ENCODE measurements at places on chromosomes 6 and 20.

- no peak for DNase-seq
Observed at GRCh38 chr6:35305117-35305516, 7.5 kb downstream of the DEF6 start.

GRCh38 chr20:39785252-39785917, 823.2 kb downstream of the DHX35 start:
- no peak for DNase-seq

DNA sequence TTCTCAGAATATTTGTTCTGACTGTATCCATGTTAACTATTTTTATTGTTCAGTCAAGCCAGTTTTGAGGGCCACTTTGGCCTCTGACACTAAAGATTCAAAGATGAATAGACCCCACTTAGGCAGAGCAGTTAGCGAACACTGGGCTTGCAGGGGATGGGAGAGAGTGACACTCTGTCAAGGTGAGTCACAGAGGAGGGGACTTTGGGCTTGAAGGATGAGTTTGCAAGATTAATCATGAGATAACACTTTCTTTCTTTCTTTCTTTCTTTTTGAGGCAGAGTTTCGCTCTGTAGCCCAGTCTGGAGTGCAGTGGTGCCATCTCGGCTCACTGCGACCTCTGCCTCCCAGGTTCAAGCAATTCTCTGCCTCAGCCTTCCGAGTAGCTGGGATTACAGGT, 46.4 kb downstream of the SPATA2 start:
- no peak for DNase-seq

- no peak for DNase-seq
Observed at GRCh38 chr6:110528101-110528929, 51.9 kb upstream of the SLC22A16 start.

- no peak for DNase-seq
Observed at GRCh38 chr6:105482227-105482844, 79.5 kb upstream of the PREP start.

DNA sequence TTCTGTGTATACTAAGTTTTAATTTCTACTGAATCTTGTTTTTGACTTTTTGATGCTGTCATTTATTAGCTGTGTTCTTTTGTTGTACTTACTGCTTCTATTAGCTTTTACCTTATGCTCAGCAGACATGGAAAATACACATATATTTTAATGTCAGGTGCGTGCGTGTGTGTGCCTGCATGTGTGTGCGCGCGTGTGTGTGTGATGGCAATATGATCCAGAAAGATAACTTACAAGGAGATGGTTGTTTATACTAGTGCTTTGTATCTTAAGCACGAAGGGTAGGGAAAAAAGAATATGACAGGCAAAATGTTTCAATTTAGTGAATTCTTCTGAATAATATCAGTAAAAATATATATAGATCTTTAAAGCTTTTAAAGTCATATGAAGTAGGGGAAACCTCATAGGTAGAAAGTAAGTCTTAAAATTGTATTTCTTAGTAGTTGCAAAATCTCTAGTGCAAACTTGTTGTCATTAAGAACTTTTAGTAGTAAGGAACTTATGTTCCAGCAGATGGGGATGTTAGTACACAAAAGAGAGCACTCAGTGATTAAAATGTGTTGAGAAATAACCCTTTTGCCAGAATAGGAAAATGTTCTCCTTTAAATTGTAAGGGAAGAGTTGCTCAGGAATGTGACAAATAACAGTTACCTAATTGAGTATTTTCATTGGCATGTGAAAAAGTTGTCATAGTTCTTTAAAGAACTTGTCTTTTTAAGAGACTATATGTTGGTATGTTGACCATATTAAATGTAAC, 13.2 kb downstream of the QKI start:
- DNase-seq, result no peak

- peak; percentile 24 for DNase-seq
Observed at GRCh38 chr6:17491416-17492142, 98.2 kb downstream of the CAP2 start.

GRCh38 chr6:73041051-73041450, 184.2 kb downstream of the KHDC1L start:
- DNase-seq, result no peak

- DNase-seq, result peak; percentile 73
Observed at GRCh38 chr20:43537921-43538877, 20.6 kb upstream of the SGK2 start.

- no peak for DNase-seq
Observed at GRCh38 chr6:43989581-43990146, 137.6 kb downstream of the MRPL14 start.

GRCh38 chr6:53306819-53307347, 41.9 kb downstream of the ELOVL5 start:
- DNase-seq, result no peak

GRCh38 chr6:36610041-36610955, 16.1 kb downstream of the SRSF3 start:
- peak; percentile 50 for DNase-seq

GRCh38 chr20:58402305-58402704, 13.3 kb downstream of the VAPB start:
- DNase-seq, result no peak

GRCh38 chr6:142055219-142055618, 77.5 kb upstream of the GJE1 start:
- no peak for DNase-seq

DNA sequence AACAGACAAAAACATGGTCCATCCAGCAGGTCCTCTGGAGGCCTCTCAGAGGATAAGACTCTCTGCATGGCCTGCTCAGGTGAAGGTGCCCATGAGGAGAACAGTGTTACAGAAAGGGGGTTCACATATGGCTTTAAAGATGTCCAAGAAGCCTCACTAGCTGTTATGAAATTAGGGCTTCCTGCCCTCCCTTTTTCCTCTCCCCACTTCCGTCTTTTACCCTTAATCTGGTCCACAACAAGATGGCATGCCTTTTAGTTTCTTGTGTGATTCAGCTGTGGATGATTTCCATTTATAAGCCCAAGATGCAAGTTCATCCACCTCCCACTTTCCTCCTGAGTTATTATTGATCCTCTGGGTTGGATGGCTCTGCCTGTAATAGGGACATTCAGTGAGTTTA, 14.0 kb downstream of the GCNT2 start:
- DNase-seq, result no peak

DNA sequence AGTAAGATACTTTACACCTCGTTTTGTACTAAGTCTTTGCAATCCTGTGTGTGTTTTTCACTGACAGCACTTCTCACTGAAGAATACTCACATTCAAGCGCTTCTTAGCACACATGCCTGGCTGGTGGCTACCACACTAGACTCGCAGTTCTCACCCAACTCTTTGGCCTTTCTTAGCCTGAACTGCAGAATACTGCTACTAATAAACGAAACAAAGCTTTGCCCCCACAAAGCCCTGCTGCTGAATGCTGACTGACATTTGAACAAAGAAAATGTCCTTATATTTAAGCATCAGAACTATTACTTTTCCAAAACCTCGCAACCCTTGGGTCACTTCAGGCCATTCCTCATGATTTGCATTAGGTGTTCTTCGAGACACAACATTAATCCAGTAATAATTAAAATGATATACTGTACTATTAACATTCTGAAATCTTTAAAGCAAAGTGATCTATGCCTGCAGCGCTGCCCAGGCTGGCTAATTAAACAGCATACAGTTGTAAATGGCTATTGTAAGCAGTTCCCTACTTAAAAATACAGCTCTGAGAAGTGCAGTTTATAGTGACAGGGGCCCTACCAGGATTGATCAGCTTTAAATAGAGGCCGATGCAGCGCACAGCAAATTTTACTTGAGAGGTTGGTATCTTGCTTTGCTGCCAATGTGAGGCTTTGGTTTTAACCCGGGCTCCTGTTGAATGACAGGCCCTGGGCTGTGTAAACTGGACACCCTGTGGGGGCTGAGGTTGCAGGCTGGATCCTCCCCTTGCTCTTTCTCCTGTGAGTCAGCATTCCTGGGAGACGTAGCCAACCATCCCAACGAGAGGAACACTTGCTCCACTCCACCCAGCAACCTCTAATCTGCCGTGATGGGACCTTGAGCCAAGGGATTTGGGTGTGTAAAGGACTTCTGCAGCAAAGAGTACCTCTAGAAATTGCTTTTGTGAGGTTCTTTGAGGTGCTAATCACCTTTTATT, 899.0 kb downstream of the TFAP2A start:
- DNase-seq, result no peak

Data from tibial artery (tissue), 4 donors.